ENCODE measurements at places on chromosomes 2 and 18.

DNA sequence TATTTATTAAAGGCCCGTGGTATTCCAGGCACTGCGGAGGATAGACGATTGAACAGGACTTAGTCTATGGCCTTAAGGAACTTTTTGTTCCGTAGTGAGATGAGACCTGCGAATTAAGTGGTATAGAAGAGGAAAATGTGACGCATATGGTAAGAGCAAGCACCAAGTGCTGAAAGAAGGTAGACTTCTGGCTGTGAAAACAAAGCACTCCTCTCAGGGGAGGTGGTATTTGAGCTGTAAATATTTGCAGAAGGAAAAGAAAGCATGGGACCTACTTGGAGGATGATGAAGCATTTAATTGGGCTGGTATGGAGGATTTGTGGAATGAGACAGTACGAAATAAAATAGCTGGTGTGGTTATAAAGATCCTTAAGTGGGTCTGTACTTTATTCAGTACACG lies 62.5 kb downstream of the GPR39 start:
- no peak for DNase-seq

DNA sequence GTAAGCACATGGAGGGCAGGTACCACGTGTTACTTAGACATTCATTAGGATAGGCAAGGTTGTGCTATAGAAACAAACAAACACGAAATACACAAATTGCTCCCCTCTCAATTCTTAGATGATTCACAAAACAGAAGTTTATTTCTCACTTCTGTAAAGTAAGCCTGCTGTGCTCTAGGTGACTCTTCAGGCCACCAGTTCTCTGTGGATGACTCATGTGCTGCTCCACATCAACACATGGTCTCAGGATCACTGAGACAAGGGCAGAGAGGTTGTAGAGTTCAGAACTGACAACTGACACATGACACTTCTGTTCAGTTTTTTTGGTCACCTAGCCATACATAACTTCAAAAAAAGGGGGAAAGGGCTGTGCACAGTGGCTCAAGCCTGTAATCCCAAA lies 70.6 kb downstream of the DAW1 start:
- no peak for DNase-seq

DNA sequence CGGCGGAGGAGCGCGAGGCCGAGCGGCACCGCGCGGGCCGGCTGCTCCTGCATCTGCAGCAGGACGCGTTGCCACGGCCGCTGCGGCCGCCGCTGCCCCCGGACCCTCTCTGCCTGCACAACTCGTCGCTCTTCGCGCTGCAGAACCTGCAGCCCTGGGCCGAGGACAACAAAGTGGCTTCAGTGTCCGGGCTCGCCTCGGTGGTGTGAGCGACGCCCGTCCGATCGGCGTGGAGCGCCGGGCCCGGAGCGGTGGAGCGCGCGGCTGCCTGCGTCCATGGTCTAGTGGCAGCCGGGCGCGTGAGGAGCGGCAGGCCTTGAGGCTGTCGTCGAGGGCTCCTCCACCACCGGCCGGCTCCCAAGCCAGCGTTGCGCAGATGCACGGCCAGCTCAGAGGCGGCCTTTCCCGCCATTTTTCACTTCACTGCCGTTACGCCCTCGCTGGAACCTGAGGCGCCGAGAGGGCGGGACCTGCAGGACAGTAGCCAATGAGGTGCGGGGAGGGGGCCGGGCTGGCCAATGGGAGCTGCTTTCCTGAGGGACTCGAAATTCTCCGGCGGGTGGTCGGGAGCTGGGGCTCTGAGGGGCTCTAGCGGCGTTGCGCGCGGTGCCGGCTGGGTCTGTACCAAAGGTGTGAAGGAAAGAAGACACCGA lies 1.9 kb downstream of the TLX2 start:
- no peak for DNase-seq

- peak; percentile 61 for DNase-seq
These were observed 268.2 kb upstream of the TCF4 start for GRCh38 chr18:55856229-55856628.

DNA sequence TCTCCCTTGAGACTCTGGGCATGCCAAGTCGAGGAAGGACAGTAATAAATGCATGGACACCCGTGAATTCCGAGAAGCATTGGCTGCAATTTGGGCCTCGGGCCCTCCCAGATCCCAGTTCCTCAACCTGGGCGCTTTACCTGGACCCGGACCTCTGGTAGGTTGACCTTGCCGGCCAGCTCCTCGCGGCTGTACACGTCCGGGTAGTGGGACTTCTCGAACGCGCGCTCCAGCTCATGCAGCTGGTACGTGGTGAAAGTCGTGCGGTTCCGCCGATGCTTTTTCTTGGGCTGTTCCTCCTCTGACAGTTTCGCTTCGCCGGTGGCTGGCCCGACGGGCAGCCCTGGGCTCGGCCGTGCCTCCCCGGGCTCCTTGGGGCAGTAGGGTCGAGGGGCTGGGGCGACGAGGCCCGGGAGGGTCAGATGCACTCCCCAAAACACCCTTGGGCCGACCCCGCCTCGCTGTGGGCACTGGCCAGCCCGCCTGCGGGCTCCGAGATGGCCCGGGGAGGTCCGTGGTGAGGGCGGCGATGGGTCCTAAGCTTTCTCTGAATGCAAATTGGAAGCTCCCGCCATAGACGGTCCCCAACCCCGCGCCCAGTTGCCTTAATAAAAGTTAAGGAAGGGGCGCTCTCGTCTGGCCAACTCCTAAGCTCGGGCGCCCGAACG lies 899 bp downstream of the RAX start:
- DNase-seq = no peak

DNA sequence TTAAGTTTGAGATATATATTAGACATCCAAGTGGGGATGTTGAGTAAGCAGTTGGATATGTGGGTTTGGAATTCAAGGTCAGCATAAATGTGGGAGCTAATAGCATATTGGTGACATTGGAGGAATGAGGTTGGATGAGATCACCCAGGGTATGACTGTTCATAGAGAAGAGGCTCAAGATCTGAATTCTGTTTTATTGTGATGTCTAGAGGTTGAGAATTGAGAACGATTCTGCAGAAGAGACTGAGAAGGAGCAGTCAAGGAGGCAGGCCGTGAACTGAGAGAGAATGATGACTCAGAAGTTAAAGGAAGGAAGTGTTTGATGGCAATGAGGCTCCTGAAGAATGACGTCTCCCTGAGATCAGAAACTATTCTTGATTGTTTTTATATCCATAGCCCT lies 5.9 kb downstream of the SERPINB11 start:
- no peak for DNase-seq

DNA sequence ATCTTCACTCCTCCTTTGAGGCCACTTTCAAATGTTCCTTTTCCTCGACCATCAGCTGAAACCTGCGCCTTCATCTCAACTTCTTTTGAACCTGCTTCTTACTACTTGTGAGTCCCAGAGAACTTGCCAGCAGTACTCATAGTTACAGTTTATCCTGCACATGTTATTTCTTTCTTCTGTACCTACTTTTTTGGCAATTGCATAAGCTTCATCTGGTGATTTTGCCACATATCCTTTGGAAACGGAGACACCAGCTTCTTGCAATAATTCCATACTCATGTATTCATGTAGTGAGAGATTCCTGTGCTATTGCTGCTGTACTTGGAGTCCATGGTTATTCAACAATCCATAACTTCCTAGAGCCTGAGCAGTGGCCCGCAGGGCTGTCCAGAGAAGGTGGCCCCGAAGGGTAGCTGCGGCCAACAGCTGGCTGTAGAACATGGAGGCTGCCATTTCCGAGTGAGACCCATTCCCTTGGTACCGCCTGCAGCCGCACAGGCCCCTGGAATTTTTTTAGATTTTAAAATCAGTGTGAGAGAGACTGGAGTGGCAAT lies 39.4 kb downstream of the EFR3B start:
- no peak for DNase-seq

- no peak for DNase-seq
These were observed 159.6 kb upstream of the SETBP1 start for GRCh38 chr18:44520981-44521667.

DNA sequence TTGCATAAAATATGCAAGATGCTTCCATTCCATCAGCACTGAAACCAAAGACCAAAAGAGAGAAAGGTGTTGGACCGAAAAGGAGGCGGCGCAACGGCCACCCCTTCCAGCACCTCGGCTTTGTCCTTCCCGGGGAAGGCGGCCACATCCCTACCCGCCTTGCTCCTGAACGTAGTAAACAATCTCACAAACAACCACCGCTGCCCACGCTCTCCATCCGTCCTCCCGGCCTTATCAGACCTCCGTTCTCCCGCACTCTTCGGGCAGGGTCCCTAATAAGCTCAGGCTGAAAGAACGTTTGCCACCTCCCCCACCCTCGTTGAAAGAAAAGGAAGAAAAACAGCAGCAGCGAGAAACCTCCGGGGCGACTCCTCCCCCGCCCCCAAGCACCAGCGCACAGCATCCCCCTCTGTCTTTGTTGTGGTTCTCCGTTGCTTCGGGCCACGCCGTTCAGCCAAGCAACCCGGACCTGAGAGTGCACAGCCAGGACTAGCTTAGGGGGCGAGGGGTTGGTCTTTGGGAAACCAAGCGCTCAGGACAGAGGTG lies 4.4 kb downstream of the EVX2 start:
- no peak for DNase-seq

GRCh38 chr2:181658444-181658843 lies 1.5 kb upstream of the CERKL start:
- DNase-seq = no peak

- no peak for DNase-seq
These were observed 113.8 kb upstream of the TTN start for GRCh38 chr2:178920916-178921513.

DNA sequence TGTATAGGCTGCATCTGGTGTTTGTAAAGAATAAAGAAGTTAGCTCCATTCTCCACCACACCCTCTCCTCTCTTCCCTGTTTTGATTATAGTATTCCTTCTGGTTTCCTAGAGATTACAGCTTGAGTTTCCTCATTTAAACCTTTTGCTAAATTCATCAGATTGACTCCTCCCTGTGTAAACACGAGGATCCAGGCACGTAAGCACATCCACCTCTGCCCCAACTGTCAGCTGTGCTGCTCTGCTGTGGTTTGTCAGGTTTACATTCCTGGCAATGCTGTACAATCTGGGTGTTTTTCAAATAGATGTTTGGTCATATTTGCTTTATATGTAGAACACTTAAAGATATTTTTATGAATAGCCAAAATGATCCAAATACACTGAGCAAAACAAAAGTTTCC lies 302.8 kb downstream of the PTGR3 start:
- no peak for DNase-seq

GRCh38 chr2:19505-19904 lies 26.8 kb downstream of the FAM110C start:
- DNase-seq = no peak

DNA sequence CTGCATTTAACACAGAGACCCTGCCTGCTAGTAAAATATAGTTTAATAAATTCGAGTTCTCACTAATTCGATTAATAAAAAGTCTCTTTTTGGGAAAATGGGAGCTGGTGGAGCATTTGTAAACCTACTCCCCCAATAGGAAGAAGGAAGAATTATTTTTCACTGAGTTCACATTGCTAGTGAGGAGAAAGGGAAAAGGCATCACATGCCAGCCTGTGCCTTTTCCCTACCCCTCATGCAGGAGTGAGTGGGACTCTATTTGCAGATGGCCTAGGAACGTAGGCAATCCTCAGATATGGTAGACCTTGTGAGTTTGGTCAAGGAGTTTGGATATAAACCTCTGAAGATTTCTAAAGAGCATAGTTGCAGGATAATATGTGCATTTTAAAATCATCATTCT lies 218.4 kb upstream of the TRIB2 start:
- no peak for DNase-seq

DNA sequence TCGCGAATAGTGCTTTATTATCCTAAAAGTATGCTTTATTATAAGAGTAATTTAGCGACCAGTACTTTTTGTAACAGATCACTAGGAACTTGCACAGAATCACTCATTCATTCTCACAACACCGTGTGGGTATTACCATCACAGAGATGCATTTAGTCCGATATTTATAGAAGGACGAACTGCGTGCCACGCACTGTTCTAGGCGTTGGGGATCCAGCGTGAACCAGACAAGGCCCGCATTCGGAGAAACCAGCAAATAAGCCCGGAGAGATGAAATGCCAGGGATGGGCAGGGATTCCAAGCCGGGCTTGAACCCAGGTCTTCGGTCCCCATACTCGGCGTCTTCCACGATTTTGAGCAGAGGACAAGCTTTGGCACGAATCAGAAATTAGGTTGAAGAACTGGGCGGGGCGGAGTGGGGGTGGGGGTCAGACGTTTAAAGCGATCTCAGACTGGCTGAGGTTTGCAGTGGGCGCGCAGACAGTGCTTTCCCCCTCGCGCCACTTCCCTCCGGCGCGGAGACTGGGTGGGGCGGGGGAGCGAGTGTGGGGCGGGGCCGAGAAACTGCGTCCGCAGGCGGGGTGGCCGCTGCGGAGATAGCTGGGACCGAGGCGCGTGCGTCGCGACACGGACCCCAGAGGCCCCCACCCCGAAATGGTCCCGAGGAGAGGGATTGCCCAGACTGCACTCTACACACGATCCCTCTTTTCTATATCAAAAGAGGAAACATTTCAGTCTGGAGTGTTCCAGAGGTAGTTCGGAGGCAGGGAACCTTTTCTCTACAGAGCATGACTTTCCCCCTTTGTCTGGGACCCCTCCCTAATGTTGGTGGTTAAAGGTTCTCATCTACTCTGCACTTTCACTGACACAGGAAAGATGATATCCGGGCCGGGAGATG lies 1.1 kb upstream of the CXCR4 start:
- DNase-seq = no peak

DNA sequence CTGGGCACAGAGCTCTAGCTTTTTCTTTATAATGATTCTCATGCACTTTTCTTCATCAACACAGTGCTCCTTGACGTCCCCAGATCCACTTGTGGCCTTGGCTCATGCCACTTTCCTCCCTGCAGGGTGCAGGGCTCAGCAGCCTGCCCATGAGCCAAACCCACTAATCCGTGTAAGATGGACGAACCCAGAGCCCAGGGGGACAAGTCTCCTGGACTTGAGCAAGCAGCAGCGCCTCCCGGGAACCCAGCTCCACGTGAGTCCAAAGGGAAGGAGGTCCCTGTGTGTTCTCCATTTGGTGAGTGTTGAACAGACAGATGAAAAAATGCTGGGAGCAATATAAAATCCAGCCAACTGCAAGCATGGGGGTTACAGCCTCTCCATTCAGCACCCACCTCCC lies 470.6 kb upstream of the HS6ST1 start:
- DNase-seq = no peak

DNA sequence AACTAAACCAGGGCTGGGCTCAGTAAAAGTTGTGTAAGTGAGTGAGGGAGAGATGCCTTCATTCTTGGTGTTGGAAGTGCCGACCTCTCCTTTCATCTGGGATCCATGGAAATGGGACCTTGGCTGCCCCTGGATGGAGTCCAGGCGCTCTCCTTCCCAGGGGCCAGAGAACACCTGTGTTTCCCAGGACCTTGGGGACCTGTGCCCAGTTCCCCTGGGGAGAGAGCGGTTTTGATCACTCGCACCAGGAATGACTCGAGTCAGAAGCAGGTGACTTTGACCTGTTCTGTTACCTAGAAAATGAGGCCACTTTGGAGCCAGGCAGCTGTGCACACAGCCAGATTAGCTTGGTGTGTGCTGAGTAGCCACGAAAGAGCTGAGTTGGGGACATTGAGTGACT lies 97.3 kb downstream of the SH3BP4 start:
- no peak for DNase-seq

GRCh38 chr2:175003875-175004729 lies 1.1 kb downstream of the CHN1 start:
- DNase-seq = no peak

- DNase-seq = no peak
These were observed 406.3 kb upstream of the PIK3C3 start for GRCh38 chr18:41548521-41549260.

GRCh38 chr2:234827096-234827860 lies 124.5 kb upstream of the SH3BP4 start:
- DNase-seq = no peak

Measured in AG09319 (cell line).